Stimulated activated effector memory CD8-positive, alpha-beta T cell treated with anti-CD3 and anti-CD28 coated beads, Interleukin-12 subunit alpha, Interleukin-12 subunit beta, amount 100 ng/mL, for 72 hours (primary cell): ENCODE measurements at places on chromosomes 11 and 22.

DNA sequence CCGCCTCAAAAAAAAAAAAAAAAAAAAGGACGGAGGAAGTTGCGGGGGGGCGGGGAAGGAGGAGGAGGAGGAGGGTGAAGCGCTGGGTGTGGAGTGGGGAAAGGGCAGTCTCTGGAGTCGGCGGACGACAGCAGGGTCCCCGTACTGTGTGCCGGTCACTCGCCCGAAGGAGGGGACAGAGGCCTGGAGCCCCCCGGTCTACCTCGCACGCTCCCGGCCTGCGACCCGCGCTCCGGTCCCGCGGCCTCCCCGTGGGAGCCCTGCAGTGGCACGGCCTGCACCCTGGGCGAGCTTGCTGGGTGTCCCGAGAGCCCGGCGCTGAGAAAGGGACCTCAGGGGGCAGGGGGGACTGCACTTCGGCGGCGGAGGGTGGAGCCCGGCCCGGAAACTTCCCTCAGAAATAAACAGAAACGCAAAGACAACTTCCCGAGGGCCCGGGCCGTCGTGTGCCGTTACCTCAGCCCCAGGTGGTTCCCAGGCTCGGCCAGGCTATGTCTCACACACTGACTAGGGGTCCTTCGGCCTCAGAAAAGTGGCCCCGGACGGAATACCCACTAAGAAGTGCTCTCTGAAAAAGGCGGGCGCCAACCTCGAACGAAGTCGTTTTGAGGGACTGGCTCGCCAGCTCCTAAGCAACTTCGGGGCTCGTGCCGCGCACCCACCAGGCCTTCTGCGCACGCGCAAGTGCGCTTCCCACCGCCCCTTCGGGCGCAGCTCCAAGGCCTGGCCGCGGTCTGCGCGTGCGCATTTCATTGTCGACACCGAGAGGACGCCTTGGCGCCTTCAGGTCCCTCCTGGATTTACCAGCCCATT lies at the start of gene MAJIN:
MAJIN (minus strand) TSS at position 688 of the 813 bp plus-strand sequence. CDS start 12,703 bp downstream, outside the sequence.
- DNase-seq: peak; percentile 74

GRCh38 chr22:37560608-37561211 lies 430 bp downstream of the CDC42EP1 start:
- DNase-seq: no peak

DNA sequence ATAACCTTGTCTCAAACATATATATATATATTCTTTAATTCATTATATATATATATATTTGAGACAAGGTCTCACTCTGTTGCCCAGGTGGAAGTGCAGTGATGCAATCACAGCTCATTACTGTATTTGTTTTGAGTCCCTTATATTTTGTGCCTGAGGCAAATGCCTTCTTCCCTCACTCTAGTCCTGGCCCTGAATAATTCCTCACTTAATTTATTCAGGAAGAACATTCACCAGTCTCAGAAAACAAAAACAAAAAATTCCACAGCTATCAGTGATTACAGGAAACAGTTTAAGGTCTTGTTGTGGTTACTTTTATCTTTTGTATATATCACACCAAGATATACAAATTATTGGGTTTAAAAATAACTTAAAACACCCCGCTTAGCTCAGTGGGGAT lies 155.7 kb downstream of the CWF19L2 start:
- no peak for DNase-seq

GRCh38 chr11:64268893-64269539 lies 15.4 kb downstream of the BAD start:
- DNase-seq: peak; percentile 81

DNA sequence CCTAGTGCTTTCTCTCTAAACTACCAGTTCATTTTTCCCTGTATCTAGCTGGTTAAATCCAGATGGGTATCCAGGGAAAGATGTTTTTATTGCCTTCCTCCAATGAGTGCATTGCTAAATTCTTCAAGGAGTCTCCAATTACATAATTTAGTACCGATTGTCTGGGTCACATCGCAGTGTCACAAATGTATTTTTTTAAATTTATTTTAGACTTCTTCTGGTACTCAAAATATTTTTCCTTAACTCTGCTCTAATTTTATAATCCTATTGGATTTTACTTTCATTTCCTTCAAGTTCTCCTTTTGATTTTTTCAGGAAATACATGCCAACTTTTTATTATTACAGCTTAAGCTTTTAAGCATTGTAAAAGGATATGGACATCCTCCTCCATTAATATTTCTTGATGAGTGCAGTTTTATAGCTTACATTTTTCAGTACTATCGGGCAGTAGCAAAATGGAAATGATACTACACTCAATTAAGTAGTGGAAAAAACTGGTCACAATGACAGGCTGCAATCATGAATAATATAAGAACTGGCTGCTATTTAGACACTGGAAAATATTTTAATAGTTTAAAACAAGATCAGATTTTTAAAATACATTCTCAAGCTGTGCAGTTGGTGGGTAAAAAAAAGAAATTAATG lies 20.3 kb downstream of the BBOX1 start:
- DNase-seq: no peak

GRCh38 chr22:24108073-24108472 lies 73.2 kb upstream of the SUSD2 start:
- DNase-seq: no peak

DNA sequence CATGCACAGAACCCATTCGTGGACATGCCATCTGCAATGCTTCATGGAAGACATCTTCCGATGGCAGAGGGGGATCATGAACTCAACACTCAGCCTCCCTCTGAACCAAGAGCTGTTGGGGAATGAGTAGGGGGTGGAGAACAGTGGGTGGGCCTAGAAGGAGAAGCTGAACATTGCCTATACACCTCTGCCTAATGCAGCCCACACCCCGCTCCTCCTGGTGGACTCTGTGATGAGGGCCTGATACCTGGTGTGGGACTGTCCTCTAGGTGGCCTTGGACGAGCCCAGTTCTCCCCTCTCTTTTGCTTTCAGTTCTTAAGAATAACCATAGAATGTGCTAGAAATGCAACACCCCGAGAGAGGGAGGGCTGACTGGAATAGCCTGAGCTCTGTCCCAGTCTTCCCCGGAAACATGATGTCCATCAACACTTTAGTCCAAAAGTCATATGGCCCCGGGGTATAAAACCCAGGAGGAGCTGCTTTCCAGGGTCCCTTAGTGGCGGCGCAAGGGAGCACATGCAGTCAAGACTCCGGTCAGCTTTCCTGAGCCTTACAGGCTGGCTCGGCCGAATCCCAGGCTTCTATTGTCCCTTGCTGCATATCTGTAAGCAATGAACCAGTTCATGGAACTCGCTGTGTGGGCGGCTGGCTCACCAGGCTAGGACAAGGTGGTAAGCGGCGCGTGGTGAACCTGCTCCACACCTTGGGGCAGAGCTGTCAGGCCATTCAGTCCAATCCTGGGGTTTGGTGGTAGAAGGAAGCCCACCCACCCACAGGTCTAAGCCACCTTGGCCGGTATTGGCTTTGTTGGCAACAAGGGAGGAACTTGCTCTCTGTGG lies 216.9 kb downstream of the CTTN start:
- DNase-seq: no peak

- no peak for DNase-seq
Measured at GRCh38 chr11:26806219-26806618, 84.4 kb upstream of the SLC5A12 start.

DNA sequence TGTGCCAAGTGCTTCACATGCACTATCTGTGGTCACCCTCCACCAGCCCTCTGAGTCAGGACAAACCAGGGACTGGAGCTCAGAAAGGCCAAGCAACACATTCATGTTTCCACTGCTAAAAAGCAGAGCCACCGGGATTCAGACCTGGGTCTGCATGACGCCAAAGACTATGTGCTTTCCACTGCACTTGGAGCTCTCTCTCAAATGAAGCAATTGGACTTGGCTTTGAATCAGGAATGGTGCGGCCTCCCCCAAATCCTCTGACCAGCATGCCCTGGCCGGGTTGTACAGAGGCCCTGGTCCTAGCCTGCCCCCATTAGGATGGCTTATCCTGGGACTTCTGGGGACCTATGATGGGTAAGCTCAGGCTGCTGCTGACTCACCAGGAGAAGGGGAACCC lies 80.7 kb downstream of the PKNOX2 start:
- no peak for DNase-seq

- DNase-seq: no peak
Measured at GRCh38 chr11:24762076-24762475, 265.2 kb downstream of the LUZP2 start.

GRCh38 chr22:21652010-21652546 lies 10.0 kb downstream of the SDF2L1 start:
- DNase-seq: peak; percentile 76

DNA sequence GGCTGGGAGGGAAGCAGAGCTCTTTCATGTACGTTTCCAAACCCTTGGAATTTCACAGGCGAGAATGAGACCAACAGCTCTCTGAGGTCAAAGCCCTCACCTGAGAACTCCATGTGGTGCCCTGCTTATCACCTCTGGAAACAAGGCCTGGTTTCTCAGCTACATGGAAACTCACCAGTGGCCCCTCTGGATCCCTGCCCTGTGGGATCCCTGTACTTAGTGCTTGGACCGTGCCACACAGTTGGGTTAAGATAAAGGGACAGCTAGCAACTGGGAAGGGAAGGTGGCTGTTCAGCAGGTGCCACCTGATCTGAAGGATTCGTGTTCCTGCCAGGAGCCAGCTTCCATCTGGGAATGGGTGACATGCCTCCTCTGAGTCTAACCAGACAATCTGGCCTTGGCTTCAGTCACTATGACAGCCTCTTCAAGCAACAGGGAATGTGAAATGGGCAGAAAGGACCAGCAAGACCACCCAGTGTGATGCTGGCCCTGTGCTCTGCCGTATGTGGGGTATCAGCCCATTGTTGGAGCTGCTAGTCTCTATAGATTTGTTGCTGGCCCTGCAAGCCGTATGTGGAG lies 54.3 kb upstream of the BID start:
- no peak for DNase-seq

- no peak for DNase-seq
Measured at GRCh38 chr11:16512899-16513241, 156.5 kb upstream of the SOX6 start.

DNA sequence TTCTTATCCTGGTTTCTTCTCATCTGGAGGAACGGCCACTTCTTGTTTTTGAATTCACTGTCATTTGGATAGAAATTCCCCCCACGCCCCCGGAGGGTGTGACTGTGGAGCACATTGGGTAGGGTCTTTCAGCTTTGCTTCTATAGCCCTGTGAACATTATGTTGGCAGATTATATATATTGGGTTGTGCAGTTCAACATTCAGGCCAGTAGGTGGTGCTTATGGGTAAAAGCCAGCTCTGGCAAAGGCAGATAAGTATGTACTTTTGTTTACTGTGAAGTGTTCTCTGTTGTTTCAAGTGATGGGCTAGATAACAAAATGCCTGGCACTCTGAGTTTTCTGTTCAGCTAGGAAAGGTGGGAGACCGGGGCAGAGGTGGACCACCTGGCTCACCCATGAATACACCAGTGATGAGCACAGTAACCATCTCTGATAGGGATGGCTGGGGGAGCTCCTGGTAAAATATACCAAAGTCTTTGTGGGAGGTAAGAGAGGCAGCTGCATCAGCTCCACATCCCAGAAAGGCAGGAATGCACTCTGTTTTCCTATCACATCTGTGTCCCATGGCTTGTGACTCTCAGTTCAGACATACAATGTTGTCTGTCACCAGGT lies 1348.2 kb upstream of the RAG2 start:
- no peak for DNase-seq

DNA sequence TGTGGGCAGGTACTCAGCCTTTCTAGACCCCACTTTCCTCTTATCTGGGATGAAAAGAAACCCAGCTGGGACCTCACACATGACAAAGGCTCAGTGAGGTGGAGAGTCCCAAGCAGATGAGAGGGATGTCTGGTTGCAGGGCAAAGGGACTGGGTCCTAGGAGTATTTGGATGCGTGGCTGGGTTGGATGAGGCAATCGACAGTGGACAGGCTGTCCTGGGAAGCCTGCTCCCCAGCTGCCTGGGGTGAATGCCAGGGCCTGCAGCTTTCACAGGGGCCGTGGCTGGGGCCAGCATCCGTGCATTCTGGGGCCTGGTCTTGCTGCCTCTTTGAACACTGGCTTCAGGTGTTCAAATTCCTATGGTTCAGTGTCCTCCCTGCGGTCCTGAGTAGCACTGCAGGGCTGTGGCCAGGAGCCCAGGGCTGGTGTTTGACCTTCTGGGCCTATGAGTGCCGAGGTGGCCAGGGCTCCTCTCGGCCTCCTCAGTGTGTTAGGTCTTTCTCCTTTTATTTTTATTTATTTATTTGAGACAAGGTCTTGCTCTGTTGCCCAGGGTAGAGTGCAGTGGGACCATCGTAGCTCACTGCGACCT lies 65.3 kb downstream of the MCM5 start:
- DNase-seq: no peak

- no peak for DNase-seq
Measured at GRCh38 chr22:28034760-28035401, 115.8 kb upstream of the PITPNB start.

DNA sequence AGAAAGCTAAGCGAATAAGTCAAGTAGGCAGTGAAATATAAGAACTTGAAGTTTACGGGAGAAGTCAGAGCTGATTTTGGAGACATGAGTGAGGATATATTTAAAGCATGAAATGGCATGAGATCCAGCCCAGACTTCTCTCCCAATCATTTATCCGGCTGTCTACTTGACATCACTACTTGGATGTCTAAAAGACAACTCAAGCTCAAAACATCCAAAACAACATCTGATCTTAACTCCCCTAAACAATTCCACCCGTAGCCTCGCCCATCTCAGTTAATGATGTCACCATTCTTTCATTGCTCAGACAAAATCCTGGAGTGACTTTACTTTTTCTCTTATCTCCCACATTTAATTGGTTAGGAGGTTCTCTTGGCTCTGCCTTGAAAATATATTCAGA lies 44.5 kb downstream of the WEE1 start:
- DNase-seq: no peak

GRCh38 chr11:86559311-86559945 lies 113.0 kb downstream of the ME3 start:
- no peak for DNase-seq

- no peak for DNase-seq
Measured at GRCh38 chr11:124875401-124875800, 10.2 kb downstream of the ROBO3 start.

GRCh38 chr11:48087974-48088681 lies 107.8 kb downstream of the PTPRJ start:
- DNase-seq: no peak

GRCh38 chr11:36431429-36432092 lies 78.5 kb downstream of the TRAF6 start:
- peak; percentile 73 for DNase-seq

GRCh38 chr11:131207901-131208300 lies 162.5 kb upstream of the NTM start:
- no peak for DNase-seq

- DNase-seq: peak; percentile 54
Measured at GRCh38 chr11:126317756-126318573, 14.1 kb downstream of the DCPS start.

DNA sequence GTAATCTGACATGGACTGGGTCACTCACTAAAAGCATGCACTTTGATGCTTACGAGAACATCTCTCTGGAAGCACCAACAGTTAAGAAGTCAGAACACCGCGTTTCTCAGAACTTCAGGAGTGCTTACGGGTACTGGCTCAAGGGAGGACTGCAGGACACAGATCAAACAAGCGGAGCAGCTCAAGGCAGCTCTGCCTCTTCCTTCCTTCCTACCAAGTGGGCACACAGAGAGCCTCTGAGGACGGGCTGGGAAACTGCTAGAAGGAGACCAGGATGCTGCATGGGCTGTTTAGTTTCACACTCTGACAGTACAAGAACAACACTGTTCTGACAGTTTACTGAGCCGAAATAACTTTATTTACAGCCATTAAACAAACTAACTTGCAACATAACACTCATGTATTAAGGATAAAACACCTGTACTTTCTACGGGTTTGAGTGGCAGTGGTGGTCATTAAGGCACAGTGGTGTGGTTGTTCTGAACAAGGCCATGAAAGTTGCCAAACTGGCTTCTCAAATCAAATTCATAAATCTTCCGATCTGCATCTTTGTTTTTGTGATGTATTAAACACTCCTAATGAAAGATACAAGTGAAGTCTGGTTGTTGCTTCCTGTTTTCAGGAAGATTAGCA lies 37.5 kb downstream of the ARFGAP3 start:
- DNase-seq: no peak
